T-cell (primary cell): ENCODE measurements at places on chromosomes 13 and 19.

GRCh38 chr13:48950501-48950875 lies 25.2 kb upstream of the FNDC3A start:
- DNase-seq = no peak
- H3K27ac ChIP-seq = no peak overlapping the region
- no peak overlapping the region for H3K4me3 ChIP-seq
- H3K4me1 ChIP-seq = no peaks in the 10 kb centered on the region
- no peaks in the 10 kb centered on the region for H3K36me3 ChIP-seq

DNA sequence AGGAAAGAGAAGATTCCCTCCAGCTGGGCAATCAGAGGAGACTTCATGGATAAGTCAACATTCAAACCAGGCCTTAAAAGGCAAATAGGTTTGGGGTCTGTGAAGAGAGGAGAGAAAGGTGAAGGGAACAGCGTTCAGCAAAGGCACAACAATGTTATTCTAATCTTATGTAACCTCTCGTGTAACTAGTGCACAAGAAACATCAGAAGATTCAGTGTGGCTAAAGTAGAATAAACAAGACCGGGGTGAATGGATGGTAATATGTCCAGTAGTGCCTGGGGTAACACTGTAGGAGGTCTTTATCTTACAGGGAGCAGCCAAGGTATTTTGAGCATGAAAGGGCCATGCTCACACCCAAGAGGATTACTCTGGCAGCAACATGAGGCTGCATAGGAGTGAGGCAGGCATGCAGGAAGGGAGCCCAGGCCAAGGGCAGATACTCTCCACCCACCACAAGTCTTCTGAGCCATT lies 24.1 kb downstream of the LHFPL6 start:
- H3K4me1 ChIP-seq = no peaks in the 10 kb centered on the region
- H3K27me3 ChIP-seq = no peaks in the 10 kb centered on the region
- H3K27ac ChIP-seq = no peak overlapping the region
- no peaks in the 10 kb centered on the region for H3K36me3 ChIP-seq
- no peak overlapping the region for H3K4me3 ChIP-seq

DNA sequence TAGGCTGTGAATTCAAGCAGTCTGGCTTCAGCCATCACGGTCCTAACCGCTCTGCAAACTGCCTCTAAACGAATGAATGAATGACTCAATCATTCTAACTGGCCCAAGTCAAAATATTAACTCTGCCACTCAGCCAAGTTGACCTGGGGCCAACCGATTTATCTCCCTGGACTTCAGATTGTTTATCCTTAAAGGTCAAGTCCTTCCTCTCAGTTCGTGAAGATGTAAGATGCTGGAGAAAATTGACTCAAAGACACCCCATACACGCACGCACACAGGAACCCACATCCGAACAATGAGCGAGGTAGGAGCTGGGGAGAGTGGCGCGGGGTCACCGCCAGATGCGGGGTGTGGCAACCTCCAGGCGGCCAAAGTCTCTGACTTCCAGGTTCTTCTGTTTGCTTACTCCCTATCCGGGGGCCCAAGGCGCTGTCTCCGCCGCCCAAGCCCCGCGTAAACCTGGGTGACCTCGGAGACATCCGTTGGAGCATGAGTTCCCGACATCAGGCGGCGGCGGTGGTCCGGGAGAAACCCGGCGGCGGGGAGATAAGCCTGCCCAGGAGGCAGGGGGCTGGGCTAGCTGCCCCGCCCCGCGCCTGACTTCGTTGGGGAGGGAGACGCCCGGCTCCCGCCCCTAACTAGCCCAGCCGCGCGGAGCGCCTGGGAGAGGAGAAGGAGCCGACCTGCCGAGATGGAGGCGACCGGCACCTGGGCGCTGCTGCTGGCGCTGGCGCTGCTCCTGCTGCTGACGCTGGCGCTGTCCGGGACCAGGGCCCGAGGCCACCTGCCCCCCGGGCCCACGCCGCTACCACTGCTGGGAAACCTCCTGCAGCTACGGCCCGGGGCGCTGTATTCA lies at the start of gene CYP2S1:
CYP2S1 (plus strand) TSS at position 646 of the 856 bp plus-strand sequence; CDS start at position 692, 46 bp downstream.
- no peaks in the 10 kb centered on the region for H3K27me3 ChIP-seq
- DNase-seq = no peak
- peaks cover 22% of the 10 kb centered on the region for H3K4me1 ChIP-seq
- H3K27ac ChIP-seq = no peak within 1 kb of the TSS
- no peak within 1 kb of the TSS for H3K4me3 ChIP-seq
- H3K36me3 ChIP-seq = no peaks in the 10 kb centered on the region

DNA sequence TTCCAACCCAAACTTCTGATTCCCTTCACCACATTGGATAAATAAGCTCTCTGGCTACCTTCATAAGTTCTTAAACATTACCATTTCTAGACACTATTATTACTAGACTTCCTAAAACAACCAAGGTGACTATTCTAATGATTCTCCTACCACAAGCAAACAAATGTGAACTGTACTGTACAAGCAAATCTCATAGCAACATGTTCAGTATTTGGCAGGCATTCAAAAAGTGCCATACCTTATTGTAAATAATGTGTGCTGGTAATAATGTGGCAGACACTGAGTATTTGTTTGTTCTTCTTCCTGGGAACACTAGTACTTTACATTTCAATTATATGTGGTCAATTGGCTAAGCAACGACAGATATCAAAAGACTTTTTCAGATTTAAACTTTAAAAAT lies 986.0 kb upstream of the SPRY2 start:
- no peak for DNase-seq
- no peak overlapping the region for H3K4me3 ChIP-seq
- H3K27me3 ChIP-seq = no peaks in the 10 kb centered on the region
- no peaks in the 10 kb centered on the region for H3K36me3 ChIP-seq

DNA sequence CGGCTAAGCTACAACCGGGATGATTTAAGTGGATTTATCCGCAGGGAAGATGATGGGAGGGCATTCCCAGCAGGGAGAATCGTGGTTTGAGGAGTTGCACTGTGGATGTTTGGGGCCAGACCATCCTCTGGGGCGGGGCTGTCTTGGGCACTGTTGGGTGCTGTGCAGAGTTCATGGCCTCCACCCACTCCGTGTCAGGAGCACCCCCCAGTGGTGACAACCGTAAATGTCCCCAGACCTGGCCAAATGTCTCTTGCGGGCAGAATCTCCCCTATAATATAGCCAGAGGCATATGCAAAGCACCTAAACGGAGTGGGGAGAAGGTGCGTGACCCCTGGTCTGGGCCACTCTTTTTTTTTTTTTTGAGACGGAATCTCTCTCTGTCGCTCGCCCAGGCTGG lies 40.2 kb downstream of the SMIM24 start:
- H3K4me1 ChIP-seq = peaks cover 2% of the 10 kb centered on the region
- H3K27me3 ChIP-seq = no peaks in the 10 kb centered on the region
- no peak overlapping the region for H3K27ac ChIP-seq
- H3K36me3 ChIP-seq = peaks cover 6% of the 10 kb centered on the region
- no peak overlapping the region for H3K4me3 ChIP-seq

DNA sequence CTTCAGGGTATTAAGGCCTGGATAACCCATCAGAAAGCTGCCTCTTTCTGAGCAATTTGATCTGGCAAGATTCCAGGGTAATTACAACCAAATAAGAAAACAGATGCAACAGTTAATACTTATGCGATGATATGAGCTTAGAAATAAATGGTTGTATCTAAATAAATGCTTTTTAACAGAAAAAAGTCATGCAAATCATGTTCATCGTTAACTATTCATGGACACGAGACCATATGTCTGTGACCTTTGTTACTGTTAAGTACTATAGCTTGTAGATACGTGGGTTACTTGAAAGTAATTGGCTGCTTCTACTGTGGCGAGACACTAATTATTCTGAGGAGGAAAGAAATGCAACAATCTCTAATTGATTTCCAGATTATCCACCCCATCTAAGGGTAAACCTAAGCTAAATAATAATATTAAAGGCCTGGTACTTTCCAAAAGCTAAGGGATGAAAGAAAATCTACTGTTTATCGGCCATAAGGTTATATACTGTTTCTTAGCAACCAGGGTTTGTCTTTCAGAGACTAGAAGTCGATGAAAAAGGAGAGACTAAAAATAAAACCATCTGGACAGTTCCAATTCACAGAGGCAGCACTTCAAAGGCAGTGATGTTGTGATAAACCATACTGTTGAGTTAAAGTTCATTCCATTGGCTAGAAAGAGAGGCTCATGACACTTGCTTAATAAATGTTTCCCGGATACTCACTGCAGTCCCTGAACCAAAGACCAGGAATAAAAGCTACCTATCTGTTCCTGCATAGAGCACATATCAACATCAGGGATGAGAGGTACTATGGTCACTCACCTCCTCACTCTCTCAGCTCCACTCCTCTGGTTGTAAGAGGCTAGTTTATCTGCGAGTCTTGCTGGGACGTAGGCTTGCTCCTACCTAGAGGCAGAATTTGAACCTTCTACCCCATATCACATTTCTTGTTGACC lies 1.5 kb downstream of the EPSTI1 start:
- peaks cover 27% of the 10 kb centered on the region for H3K4me1 ChIP-seq
- H3K36me3 ChIP-seq = peaks cover 5% of the 10 kb centered on the region
- peak overlapping the region; percentile 84 for H3K4me3 ChIP-seq
- peak overlapping the region; percentile 100 for H3K27ac ChIP-seq
- DNase-seq = no peak
- no peaks in the 10 kb centered on the region for H3K27me3 ChIP-seq

DNA sequence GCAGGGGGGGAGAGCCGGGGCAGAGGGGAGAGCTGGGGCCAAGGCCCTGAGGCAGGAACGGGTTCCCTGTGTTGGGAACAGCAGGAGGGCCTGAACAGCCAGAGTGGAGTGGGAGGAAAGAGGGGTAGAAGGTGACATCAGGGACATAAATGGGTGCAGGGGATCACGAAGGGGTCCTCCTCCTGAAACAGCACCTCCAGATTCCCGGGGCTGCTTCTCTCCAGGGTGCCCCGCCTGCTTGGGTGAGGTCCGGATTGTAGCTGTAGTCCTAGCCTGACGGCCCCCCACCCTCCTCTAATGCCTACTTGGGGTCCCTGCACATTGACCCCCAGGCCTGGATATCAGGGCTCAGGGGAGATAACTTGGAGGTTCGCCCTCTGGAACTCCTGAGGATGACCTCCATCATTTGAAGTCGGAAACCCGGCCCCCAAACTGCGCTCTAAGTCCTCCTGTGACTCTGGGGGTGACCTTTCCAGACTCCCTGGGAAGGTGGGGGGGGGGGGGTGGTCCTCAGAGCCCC lies 473 bp upstream of the SCN1B start:
- peak overlapping the region; percentile 51 for H3K4me3 ChIP-seq
- peaks cover 7% of the 10 kb centered on the region for H3K27me3 ChIP-seq
- DNase-seq = no peak
- H3K27ac ChIP-seq = no peak overlapping the region
- H3K36me3 ChIP-seq = peaks cover 9% of the 10 kb centered on the region
- H3K4me1 ChIP-seq = peaks cover 2% of the 10 kb centered on the region

- no peaks in the 10 kb centered on the region for H3K36me3 ChIP-seq
- H3K27me3 ChIP-seq = peaks cover 10% of the 10 kb centered on the region
- H3K27ac ChIP-seq = no peak overlapping the region
- no peak overlapping the region for H3K4me3 ChIP-seq
- no peak for DNase-seq
Measured at GRCh38 chr19:1730157-1730556, 23.1 kb upstream of the ONECUT3 start.

GRCh38 chr19:54622431-54622830 lies 7.9 kb upstream of the LILRB1 start:
- peak overlapping the region; percentile 18 for H3K27ac ChIP-seq
- H3K4me1 ChIP-seq = peaks cover 12% of the 10 kb centered on the region

DNA sequence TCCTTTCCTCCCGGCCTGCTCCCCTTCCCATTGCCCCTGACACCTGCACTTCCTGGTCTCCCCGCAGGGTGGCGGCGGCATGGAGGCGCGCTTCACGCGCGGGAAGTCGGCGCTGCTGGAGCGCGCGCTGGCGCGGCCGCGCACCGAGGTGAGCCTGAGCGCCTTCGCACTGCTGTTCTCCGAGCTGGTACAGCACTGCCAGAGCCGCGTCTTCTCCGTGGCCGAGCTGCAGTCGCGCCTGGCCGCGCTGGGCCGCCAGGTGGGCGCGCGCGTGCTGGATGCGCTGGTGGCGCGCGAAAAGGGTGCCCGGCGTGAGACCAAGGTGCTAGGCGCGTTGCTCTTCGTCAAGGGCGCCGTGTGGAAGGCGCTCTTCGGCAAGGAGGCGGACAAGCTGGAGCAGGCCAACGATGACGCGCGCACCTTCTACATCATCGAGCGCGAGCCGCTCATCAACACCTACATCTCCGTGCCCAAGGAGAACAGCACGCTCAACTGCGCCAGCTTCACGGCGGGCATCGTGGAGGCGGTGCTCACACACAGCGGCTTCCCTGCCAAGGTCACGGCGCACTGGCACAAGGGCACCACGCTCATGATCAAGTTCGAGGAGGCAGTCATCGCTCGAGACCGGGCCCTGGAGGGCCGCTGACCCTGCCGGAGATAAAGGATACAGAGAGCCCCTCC lies 1.7 kb downstream of the TRAPPC5 start:
- H3K4me3 ChIP-seq = peak overlapping the region; percentile 100
- peaks cover 19% of the 10 kb centered on the region for H3K27me3 ChIP-seq
- H3K27ac ChIP-seq = peak overlapping the region; percentile 78
- H3K36me3 ChIP-seq = peaks cover 8% of the 10 kb centered on the region
- peaks cover 14% of the 10 kb centered on the region for H3K4me1 ChIP-seq

DNA sequence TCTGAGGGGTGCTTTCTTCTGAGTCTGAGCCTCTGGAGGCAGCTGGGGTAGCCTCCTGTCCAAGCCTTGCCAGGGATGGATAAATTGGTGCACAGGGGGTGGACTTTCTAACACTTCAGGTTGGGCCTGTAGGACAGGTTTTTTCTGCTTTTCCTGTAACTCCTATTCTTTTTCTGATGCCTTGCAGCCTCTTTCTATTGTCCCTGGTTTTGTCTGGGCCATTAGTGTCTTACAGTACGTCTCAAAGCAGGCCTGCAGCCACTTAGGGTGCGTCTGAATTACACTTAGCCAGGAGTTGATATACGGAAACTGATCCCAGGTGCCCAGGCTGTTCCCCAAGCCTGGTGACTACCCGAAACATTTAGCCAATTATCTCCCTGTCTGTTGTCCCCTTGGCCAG lies 213.3 kb upstream of the HTR2A start:
- no peak overlapping the region for H3K4me3 ChIP-seq
- H3K4me1 ChIP-seq = no peaks in the 10 kb centered on the region
- no peaks in the 10 kb centered on the region for H3K36me3 ChIP-seq
- no peak overlapping the region for H3K27ac ChIP-seq

- no peaks in the 10 kb centered on the region for H3K36me3 ChIP-seq
- DNase-seq = no peak
- no peak overlapping the region for H3K4me3 ChIP-seq
- H3K27me3 ChIP-seq = peaks cover 21% of the 10 kb centered on the region
- H3K4me1 ChIP-seq = no peaks in the 10 kb centered on the region
Measured at GRCh38 chr19:42628411-42629140, 33.9 kb upstream of the CEACAM8 start.

GRCh38 chr19:19606021-19606420 lies 12.5 kb downstream of the PBX4 start:
- no peaks in the 10 kb centered on the region for H3K36me3 ChIP-seq
- H3K27ac ChIP-seq = peak overlapping the region; percentile 85
- H3K27me3 ChIP-seq = no peaks in the 10 kb centered on the region

DNA sequence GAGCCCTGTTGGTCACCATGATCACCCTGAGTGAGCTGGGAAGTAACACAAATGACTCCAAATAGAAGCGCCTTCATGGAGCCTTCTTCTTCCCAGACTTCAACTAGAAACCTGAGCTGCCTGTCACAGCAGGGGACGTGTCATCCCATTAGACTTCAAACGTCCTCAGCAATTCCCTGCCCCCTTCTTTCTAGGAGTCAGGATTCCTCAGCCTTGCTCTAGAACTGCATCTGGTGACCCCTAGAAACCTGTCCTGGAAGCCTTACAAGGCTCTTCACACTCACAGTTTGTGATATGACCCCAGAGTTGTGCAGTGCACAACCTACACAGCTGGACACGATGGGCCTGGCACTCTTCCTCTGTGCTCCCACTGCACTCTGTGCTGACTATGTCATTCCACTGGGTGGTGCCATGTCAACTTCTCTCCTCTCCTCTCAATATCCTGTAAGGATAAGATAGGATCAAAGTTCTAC lies 23.6 kb upstream of the TTYH1 start:
- no peaks in the 10 kb centered on the region for H3K36me3 ChIP-seq
- peaks cover 32% of the 10 kb centered on the region for H3K4me1 ChIP-seq
- DNase-seq = no peak
- no peaks in the 10 kb centered on the region for H3K27me3 ChIP-seq
- H3K4me3 ChIP-seq = no peak overlapping the region
- no peak overlapping the region for H3K27ac ChIP-seq
